ENCODE measurements at places on chromosomes 5 and 9. TPM values are rescaled to one million over a fixed set of nuclear protein-coding genes. Genes with fewer than 3 reads are reported as not detected.

Gene ARID3C
- total RNA-seq, result not detected

GRCh38 chr9:83429229-83429628 is 109.0 kb downstream of the FRMD3 start:
- H3K27me3 ChIP-seq, result no peaks in the 10 kb centered on the region
- H3K27ac ChIP-seq, result no peak overlapping the region
- DNase-seq, result no peak
- no peaks in the 10 kb centered on the region for H3K36me3 ChIP-seq

Gene HTR4
- not detected for total RNA-seq

DNA sequence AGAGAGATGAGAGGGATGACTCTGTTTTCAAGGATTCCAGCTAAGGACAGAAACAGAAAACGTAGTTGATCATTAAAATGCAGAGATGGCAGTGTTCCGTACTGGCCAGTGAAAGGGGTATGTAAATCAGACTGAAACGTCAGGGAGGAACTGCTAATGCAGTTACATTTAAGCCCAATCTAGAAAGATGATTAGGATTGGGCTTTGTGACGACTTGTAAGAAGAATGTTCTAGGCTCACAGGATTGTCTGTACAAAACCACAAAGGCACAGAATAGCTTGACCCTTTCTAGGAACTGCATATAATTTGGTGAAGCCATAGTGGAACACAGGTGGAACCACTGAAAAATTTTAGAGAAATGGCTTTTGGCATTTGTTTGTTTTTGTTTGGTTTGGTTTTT is 55.6 kb upstream of the TESK1 start:
- H3K4me3 ChIP-seq, result no peak overlapping the region
- H3K27me3 ChIP-seq, result no peaks in the 10 kb centered on the region
- peaks cover 38% of the 10 kb centered on the region for H3K36me3 ChIP-seq
- no peak for DNase-seq
- no peak overlapping the region for H3K27ac ChIP-seq

DNA sequence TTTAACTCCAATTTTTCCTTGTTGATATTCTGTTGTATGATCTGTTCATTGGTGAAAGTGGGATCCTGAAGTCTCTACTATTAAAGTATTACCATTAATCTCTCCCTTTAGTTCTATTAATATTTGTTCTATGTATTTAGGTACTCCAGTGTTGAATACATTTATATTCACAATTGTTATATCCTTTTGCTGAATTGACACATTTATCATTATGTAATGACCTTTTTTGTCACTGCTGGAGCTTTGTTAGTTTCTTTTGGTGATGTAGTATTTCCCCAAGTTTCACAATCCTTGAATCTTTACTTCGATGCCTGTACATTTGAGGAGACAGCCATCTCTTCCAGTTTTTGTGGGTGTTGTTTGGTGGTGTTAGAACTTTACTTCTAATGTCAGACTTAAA is 53.7 kb upstream of the PPP3R2 start:
- H3K27me3 ChIP-seq, result no peaks in the 10 kb centered on the region
- H3K4me1 ChIP-seq, result no peaks in the 10 kb centered on the region
- H3K27ac ChIP-seq, result no peak overlapping the region

- H3K4me3 ChIP-seq, result no peak overlapping the region
- H3K27ac ChIP-seq, result no peak overlapping the region
- H3K36me3 ChIP-seq, result no peaks in the 10 kb centered on the region
- H3K27me3 ChIP-seq, result no peaks in the 10 kb centered on the region
Observed at GRCh38 chr9:123622711-123623241, 266.8 kb downstream of the CRB2 start.

DNA sequence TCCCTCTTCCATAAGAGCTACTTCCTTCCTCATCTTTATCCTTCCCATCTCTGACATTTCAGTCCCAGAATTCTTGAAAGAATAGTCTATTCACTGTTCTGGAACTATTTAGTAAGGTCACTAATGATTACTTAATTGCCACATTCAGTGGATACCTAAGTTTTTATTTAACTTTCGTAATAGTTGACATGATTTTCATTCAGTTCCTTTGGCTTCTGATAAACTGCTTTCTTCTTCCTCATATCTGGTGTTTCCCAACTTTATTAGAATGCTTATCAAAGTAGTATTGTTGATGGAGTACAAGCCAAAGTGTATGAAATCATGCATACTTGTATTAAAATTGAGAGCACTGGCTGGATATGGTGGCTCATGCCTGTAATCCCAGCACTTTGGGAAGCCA is 10.8 kb downstream of the UBE2D2 start:
- H3K36me3 ChIP-seq, result no peaks in the 10 kb centered on the region
- no peak overlapping the region for H3K4me3 ChIP-seq
- H3K27ac ChIP-seq, result no peak overlapping the region
- H3K4me1 ChIP-seq, result peaks cover 3% of the 10 kb centered on the region
- H3K27me3 ChIP-seq, result no peaks in the 10 kb centered on the region
- no peak for DNase-seq

GRCh38 chr5:89302102-89302891 is 419.3 kb upstream of the MEF2C start:
- H3K36me3 ChIP-seq, result no peaks in the 10 kb centered on the region
- no peak for DNase-seq
- no peak overlapping the region for H3K27ac ChIP-seq
- no peaks in the 10 kb centered on the region for H3K4me1 ChIP-seq

All from osteoblast (primary cell).